Activated CD4-positive, alpha-beta T cell treated with anti-CD3 and anti-CD28 coated beads, Interleukin-2, Interleukin-6, amounts not matched to agents 100 ng/mL and 50 ng/mL, durations not matched to agents 16 hours and 8 hours (primary cell): ENCODE measurements at places on chromosomes 3 and 15.

DNA sequence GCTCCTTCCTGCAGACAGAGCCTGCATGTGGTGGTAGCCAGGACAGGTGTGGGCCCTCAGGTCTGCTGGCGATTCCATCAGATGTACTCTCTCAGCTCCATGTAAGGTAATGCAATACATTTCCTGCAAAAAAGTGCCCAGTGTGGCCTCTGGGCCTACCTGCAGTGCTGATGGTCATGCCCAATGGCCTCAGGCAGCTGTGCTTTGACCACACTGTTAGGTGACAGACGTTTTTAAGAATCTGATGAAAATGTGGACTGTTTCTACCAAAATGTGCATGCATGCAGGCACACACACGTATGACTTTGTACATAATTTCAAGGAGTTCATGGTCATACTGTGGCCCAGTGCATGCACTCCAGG lies 152.9 kb downstream of the RAB11A start:
- DNase-seq: no peak

GRCh38 chr3:64625381-64625780 lies 62.4 kb downstream of the ADAMTS9 start:
- no peak for DNase-seq

DNA sequence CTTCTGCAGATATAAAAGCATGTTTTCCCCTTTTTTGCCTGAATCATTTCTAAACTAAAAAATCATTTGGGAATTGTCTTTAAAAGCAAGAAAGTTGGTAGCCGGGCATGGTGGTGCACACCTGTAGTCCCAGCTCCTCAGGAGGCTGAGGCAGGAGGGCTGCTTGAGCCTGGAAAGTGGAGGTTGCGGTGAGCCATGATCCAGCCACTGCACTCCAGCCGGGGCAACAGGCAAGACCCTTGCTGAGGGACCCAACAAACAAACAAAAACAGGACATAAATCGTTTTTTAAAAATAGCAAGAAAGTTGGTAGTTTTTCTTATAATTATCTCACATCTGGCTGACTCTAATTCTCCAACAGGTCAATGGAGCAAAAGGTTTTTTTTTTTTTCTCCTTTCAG lies 2.5 kb downstream of the HIGD1A start:
- DNase-seq: no peak

DNA sequence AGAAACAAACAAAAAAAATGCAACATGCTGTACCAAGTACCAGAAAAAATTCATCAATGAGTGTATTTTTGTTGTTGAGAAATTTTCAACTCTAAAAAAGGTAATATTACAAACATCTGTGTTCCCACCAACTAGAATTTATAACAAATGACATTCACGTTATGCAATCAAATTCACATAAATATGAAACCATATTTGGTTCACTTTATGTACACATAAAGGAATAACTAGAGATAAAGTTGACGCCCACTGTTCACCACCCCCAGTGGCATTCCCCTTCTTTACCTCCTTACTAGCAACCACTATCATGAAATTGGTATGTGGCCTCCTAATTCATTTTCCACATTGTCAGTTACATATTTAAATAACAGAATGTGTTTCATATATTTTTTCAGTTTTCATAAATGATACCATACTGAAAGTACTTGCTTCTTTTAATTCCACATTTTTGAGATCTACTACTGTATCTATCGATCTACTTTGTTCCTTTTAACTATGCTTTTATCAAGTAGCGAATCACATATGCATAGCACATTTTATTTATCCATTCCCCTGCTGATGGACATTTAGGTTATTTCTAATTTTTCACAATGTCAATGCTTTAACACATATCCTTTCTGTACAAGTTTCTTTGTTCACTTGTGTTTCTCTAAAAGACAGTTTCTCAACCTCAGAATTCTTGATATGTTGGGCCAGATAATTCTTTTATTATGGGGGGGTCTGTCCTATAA lies 34.5 kb downstream of the TBC1D5 start:
- no peak for DNase-seq

DNA sequence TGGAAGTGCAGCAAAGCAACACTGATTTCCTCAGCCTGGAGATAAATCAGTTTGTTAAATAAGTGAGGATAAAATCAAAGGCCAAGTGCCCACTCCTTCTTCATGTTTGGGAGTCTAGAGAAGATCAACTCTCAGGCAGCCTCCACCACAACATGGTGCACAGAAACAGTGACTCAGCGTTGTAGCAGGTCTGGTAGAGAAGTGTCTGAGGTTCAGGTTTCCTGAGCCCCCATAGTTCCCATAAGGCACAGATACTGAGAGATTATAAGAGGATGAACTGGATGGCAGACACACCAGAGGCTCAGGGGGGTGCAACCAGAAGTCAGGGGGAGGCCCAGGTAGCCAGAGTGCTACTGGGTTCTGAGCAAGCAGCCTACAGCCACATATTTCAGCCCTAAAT lies 166.7 kb downstream of the FRMD5 start:
- peak; percentile 1 for DNase-seq

GRCh38 chr3:127787071-127787490 lies 35.2 kb downstream of the MGLL start:
- no peak for DNase-seq
